Suppressor macrophage (primary cell): ENCODE measurements at places on chromosomes 6 and 20.

GRCh38 chr6:35047265-35048011, 93.7 kb downstream of the TCP11 start:
- peak; percentile 51 for DNase-seq

- DNase-seq = no peak
Observed at GRCh38 chr20:59666586-59666985, 62.2 kb downstream of the PHACTR3 start.

- no peak for DNase-seq
Observed at GRCh38 chr6:18269253-18269652, 4.9 kb upstream of the DEK start.

GRCh38 chr6:156508126-156508525, 269.1 kb upstream of the ARID1B start:
- DNase-seq = no peak

DNA sequence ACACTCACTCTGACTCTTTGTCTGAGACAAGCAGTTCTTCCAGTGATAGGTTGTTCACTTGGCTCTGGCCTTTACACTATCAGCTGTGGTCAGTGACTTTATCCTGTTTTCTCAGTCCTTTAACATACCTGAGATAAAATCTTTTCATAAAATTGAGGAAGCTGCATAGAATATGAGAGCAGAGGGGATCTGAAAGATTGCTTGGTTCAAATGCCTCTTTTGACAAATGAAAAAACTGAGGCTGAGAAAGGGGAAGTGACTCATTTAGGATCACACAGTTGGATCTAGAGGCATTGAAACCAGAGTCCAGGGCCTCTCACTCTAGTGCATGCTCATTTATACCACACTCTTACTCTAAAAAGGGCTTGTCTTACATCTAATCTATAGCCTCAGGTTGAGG, 277.0 kb upstream of the TBX18 start:
- DNase-seq = no peak

- no peak for DNase-seq
Observed at GRCh38 chr20:46811224-46812084, 83.2 kb upstream of the EYA2 start.

DNA sequence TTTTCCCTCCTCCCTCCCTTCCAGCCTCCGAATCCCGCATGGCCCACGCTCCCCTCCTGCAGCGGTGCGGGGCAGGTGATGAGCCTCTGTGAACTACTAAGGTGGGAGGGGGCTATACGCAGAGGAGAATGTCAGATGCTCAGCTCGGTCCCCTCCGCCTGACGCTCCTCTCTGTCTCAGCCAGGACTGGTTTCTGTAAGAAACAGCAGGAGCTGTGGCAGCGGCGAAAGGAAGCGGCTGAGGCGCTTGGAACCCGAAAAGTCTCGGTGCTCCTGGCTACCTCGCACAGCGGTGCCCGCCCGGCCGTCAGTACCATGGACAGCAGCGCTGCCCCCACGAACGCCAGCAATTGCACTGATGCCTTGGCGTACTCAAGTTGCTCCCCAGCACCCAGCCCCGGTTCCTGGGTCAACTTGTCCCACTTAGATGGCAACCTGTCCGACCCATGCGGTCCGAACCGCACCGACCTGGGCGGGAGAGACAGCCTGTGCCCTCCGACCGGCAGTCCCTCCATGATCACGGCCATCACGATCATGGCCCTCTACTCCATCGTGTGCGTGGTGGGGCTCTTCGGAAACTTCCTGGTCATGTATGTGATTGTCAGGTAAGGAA, at the start of gene OPRM1:
TSS of gene OPRM1 (plus strand) at position 10 of the 612 bp plus-strand sequence. CDS start at position 315, 305 bp downstream.
- DNase-seq = peak; percentile 32

- DNase-seq = no peak
Observed at GRCh38 chr6:134314006-134314821, 3.7 kb downstream of the SGK1 start.

DNA sequence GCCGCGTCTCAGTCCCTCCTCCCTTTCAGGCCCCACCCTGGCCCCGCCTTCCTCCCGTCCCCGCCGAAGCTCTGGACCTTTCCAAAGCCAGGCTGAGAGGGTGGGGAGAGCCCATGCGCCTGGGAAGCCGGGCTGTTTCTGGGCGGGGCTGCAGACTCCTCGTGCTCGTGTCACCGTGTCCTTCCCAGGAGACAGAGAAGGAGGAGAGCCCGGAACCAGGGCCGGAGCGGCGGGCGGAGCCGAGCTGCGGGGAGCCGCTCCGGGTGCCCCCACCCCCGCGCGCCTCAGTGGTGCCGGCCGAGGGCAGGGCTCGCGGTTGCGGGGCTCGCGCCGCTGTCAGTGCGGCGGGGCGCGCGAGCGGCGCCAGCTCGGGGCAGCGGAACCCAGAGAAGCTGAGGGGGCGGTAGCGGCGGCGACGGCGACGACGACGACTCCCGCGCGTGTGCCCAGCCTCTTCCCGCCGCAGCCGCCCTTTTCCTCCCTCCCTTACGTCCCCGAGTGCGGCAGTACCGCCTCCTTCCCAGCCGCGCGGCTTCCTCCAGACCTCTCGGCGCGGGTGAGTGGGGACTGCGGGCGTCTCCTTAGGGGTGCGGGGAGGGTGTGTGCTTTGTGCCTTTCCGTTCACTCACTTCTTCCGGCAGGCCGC, at the start of gene RALY:
TSS of gene RALY (plus strand) at position 336 of the 646 bp plus-strand sequence. CDS start 78,164 bp downstream, outside the sequence.
- DNase-seq = peak; percentile 98

- DNase-seq = no peak
Observed at GRCh38 chr20:38830356-38830755, 24.9 kb downstream of the PPP1R16B start.

- no peak for DNase-seq
Observed at GRCh38 chr6:46504242-46504641, 13.0 kb upstream of the RCAN2 start.

GRCh38 chr20:44496976-44497375, 21.3 kb downstream of the TTPAL start:
- no peak for DNase-seq

- DNase-seq = peak; percentile 62
Observed at GRCh38 chr6:11772109-11772825, 6.3 kb downstream of the ADTRP start.

- no peak for DNase-seq
Observed at GRCh38 chr6:125586074-125586473, 163.4 kb upstream of the HEY2 start.

- peak; percentile 79 for DNase-seq
Observed at GRCh38 chr6:159943101-159943632, 25.7 kb upstream of the IGF2R start.

DNA sequence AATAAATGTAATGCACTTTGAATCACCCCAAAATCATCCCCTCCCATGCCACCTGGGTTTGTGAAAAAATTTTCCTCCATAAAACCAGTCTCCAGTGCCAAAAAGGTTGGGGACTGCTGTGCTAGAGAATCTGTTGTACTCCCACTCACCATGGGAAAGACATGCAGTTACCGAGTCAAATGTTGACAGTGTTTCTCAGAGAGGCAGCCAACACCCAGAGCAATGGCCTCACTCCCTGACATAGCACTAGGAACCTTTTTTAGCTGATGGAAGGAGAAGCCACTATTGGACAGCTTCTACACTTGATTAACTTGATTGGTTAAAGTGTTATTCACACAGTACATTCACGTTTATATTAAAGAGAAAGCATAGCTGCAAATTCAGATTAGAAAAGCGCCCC, 59.8 kb upstream of the MANEA start:
- no peak for DNase-seq

DNA sequence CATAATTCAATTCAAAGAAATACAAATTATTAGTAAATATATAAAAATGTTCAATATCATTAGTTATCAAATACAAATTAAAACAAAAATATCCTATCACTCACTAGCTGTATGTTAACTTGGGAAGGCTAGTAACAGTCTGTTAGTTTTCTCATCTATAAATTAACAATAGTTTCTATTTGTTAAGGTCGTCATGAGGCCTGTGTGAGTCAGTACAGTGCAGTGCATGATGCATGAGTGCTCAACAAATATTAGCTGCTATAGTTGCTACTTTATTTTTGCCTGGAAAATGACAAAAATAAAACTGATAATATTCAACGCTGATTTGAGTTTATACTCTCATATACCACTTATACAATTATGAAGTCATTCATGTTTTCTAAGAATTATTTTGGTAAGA, 401.6 kb upstream of the RUNX2 start:
- peak; percentile 5 for DNase-seq

GRCh38 chr6:81491454-81492101, 260.9 kb downstream of the TENT5A start:
- DNase-seq = no peak

- DNase-seq = no peak
Observed at GRCh38 chr20:2809690-2810089, 5.1 kb upstream of the C20orf141 start.
